ENCODE measurements at places on chromosomes 4 and X.

DNA sequence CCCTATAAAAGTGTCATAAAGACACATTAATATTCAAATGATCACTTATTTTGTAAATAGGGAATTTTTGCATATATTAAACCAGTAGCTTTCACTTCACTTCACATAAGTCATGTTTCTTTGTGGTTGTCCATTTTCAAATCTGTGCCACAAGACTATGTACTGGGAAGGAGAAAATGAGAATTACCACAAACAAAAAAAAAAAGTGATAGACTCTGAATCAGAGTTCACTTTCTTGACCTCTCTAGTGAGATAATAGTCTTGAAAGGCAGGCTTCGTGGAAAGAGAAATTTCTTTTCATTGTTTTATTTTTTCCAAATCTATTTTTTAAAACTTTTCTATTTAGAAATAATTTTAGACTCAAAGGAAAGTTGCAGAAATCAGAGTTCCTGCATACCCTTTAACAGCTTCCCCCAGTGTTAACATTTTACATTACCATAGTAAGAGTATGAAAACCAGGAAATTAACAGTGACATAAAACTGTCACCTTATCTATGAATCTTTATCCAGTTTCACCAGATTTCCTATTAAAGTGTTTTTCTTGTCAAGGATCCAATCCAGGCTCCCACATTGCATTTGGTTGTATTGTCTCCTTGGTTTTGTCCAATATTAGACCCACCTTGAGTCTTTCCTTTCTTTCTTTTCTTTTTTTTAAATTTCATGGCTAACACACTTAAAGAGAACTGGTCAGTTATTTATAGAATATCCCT, 215.4 kb upstream of the PGRMC2 start:
- DNase-seq: no peak

GRCh38 chr4:89823416-89823815, 13.5 kb downstream of the SNCA start:
- DNase-seq: no peak

DNA sequence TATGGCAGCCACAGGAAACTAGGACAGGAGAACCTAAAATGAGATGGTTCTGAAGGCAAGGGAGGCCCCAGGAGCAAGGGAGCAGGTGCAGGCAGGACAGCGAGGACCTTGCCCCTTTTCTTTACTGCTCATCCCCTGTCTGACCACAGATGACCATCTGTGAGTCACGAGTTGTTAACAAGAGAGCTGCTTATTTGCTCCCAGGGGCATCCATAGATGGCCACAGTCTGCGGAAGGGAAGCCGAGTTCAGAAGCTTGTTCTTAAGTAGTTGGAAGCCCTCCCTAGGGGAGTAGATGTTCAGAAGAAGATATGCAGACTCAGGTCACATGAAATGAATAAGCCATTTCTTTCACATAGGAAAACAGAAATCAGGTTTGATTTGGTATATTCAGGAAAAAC, 69.4 kb downstream of the EVC2 start:
- DNase-seq: no peak

GRCh38 chr4:74218201-74218600, 60.3 kb downstream of the MTHFD2L start:
- no peak for DNase-seq

GRCh38 chr4:169219440-169219839, 51.3 kb downstream of the SH3RF1 start:
- DNase-seq: no peak

- DNase-seq: peak; percentile 16
Observed at GRCh38 chrX:1466971-1467561, 14.4 kb upstream of the ASMTL start.

GRCh38 chr4:179624768-179625181, 2182.5 kb upstream of the AGA start:
- no peak for DNase-seq

GRCh38 chr4:138843616-138844015, 172.0 kb upstream of the NOCT start:
- DNase-seq: no peak

GRCh38 chrX:74613370-74614092, 893 bp downstream of the RLIM start:
- no peak for DNase-seq

GRCh38 chr4:6217716-6218381, 17.5 kb upstream of the JAKMIP1 start:
- DNase-seq: no peak

GRCh38 chrX:47172549-47172948, 21.1 kb upstream of the UBA1 start:
- DNase-seq: no peak

- DNase-seq: no peak
Observed at GRCh38 chr4:23890369-23891063, 669 bp upstream of the PPARGC1A start.

DNA sequence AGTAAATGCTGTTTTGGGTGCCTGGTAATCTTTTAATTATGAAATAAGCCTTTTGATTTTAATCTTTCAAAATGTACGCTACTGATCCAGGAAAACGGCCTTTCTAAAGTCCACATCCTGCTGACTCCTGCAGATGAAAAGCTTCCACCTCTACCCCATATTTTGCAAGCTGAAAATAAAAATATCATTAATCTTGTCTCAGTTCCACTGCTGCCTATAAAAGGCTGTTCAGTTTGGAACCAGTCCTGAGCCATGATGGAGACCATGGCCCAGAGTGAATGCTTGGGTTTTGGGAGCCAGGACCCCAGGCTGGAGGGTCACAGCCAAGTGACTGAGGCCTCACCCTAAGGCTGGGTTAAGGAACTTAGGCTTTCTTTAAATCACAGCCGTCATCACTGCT, 110.8 kb downstream of the AFF1 start:
- no peak for DNase-seq

DNA sequence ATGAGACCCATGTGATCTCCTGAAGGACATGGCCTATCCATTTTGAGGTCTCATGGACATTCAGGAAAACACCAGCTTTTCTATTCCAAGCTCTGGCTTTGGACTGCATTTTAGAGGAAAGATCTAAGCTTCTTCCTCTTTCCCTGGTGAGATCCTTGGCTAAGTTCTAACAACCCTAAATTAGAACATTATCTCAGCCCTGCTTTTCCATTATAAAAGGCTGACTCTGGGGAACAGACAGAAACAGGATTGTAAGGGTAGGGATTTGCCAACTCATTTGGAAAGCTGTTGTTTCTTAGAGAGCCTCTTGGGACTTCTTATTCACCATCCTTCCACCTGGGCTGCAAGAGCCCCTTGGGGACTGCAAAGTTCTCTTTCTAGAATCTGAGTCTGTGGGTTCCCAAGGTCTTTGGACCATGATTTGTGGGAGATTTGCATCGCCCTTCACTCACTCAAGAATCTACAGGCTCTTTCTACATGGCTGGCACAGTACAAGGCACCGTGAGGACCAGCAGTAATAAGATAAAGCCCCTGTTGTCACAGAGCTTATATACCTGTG, 146.9 kb downstream of the FNIP2 start:
- DNase-seq: no peak

DNA sequence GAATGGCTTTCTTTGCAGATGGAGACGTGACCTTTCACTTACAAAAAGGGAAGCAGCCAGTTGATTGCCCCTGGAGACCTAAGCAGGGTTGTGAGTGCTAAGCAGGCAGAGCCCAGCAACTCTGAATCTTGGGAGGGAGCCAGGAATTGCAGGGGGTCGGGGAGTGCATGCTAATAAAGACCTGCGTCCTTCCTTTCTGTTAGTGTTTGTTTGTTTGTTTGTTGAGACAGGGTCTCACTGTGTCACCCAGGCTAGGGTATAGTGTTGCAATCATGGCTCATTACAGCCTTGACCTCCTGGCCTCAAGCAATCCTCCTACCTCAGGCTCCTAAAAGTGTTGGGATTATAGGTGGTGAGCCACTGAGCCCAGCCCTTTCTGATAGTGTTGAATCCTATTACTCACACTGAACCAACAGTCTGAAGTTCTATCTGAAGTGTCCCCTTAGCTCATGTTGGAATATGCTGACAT, 137.4 kb downstream of the CEP135 start:
- no peak for DNase-seq

GRCh38 chrX:153463031-153463430, 7.3 kb downstream of the HAUS7 start:
- no peak for DNase-seq

- no peak for DNase-seq
Observed at GRCh38 chrX:2732649-2733048, 19.2 kb upstream of the XG start.

DNA sequence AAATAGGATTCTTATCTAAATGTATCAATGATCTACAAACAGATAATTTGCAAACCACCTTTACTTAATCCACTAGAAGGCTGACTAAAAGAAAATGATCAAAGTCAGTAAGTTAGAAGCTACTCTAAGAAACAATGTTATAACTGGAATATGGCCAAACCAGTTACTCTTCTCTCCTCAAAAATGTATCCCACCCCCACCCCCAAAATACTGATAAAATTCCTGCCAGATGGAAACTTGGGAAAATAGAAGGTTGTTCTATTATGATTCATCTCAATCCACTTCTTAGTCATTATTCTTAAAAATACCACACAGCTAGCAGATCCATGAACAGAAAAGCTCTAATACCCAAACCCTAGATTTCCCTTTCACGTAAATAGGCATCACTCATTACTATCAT, 206.4 kb downstream of the KLHL13 start:
- no peak for DNase-seq

DNA sequence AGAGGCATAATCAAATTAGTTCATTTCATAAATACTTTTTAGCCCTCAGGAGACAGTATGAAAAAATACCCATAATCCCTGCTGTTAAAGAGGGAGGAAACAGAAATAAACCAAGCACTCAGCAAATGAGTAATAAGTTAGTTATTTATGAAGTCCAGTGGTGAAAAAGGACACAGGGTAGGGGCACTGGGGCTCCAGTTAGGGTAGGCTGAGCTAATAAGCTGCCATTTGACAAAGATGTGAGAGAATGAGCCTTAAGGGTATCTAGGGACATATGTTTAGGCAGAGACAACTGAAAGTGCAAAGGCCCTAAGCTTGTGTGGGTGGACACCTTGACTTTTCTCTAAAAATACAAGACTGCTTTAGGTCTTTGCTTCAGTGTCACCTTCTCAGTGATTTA, 94.4 kb downstream of the IL15 start:
- DNase-seq: no peak

DNA sequence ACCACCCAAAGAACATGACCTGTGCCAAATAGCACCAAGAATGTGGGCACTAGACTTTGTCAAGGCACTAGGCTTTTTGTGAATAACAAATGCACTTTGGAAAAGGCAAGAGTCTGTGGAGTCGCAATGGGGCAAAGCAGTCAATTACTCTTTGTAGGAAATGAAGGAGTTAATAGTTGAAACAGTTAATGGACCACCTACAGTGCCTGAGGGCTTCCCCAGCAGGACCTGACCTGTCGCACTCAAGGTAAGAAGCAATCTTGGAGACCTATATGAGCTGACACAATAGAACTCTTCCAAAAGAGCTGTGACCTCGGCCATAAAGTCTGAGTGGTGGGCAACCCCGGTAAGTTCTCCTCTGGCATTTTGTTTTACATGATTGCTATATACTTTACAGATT, 49.2 kb upstream of the CAPN6 start:
- no peak for DNase-seq

DNA sequence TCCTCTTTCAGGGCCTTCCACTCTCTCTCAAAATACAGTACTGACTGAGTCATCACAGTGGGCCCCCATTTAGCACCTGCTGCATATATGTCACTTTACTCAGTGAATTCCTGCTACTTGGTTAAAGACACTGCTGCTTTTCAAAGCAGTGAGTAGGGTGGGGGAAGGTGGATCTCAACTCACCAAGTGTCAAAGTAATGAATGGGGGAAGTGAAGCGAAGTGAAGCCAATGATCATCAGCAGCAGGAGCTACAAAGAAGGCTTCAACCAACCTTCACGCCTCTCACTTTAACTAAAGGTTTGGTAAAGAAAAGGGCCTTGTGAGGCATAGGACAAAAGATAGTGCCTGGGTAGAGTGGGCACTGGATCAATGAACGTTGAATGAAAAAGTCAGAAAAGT, 424.1 kb downstream of the SMARCA1 start:
- DNase-seq: no peak

GRCh38 chr4:152369902-152370295, 166.0 kb downstream of the FBXW7 start:
- no peak for DNase-seq

GRCh38 chr4:159337041-159337440, 234.2 kb downstream of the RAPGEF2 start:
- no peak for DNase-seq

- no peak for DNase-seq
Observed at GRCh38 chr4:102862747-102863146, 6.0 kb upstream of the CISD2 start.

DNA sequence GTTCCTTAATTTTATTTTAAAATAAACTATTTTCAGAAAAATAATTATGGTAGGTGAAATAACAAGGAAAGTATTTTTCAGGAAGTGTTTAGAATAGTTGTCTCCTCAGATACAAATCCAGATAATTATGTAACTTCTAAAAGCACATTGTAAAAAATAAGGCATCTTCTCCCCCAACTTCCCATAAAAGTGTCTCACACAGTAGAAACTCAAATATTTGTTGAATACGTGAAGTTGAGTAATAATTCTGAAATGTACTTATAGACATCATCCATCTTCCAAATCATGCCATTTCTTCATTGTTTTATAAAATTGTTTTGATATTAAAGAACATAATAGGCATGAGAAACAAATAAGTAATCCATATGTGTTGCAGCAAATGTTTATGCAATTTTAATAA, 18.0 kb downstream of the SHISA3 start:
- no peak for DNase-seq

GRCh38 chr4:83340692-83341343, 6.2 kb upstream of the HPSE start:
- peak; percentile 13 for DNase-seq

DNA sequence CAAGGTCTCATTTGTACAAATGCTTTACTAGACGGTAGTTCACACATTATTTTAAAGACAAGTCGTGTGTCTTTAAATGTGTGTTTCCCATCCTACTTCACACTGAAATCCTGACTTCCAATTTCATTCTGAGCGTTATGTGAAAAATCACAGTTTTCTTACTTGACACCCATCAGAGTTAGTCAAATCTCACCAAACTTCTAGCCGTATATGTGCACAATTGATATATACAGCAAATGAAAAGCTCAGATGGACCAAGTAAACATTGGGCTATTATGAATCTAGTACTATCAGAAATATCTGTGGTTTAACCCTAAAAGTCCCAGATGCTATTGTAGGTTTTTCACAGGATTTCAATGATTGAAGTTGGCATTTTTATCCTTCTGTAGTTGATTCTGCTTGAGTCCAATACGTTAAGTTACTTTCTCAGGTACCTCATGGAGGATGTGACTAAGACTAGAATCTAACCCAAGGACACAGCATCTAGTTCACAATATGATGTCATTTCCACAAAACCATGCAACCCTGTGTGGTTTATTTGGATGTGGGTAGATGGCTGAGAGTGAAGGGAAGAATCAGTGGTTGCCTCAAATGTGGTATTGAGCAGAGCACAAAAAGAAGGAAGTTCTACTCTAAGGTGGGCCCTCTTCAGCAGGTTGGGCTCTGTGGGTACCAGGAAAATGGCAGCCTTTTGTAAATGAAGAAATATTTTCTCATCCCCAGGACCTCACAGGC, 22.1 kb upstream of the TRIM60 start:
- no peak for DNase-seq

- DNase-seq: no peak
Observed at GRCh38 chrX:43953218-43953617, 20.0 kb downstream of the NDP start.

- DNase-seq: peak; percentile 39
Observed at GRCh38 chr4:10093801-10094552, 22.6 kb downstream of the WDR1 start.

- no peak for DNase-seq
Observed at GRCh38 chr4:9758641-9759317, 22.7 kb upstream of the DRD5 start.

GRCh38 chr4:7430965-7431695, 3.6 kb downstream of the PSAPL1 start:
- no peak for DNase-seq

- DNase-seq: peak; percentile 1
Observed at GRCh38 chr4:112938461-112939058, 110.9 kb upstream of the ANK2 start.
